ENCODE measurements at places on chromosomes 6 and 20. TPM values are rescaled to one million over a fixed set of nuclear protein-coding genes. Genes with fewer than 3 reads are reported as not detected.
A peak's percentile ranks its signal among the peaks of the same experiment; 100 is the strongest.

Gene SYCP2L
- total RNA-seq = 0.78 TPM

Gene C20orf141
- total RNA-seq = not detected

Gene PDE10A
- 20.4 TPM for total RNA-seq

Gene PACRG
- 3.4 TPM for total RNA-seq

Gene SNAP25
- total RNA-seq = 1.1 TPM

Gene CDH4
- total RNA-seq = 0.29 TPM

Gene DLK2
- total RNA-seq = 1.3 TPM

DNA sequence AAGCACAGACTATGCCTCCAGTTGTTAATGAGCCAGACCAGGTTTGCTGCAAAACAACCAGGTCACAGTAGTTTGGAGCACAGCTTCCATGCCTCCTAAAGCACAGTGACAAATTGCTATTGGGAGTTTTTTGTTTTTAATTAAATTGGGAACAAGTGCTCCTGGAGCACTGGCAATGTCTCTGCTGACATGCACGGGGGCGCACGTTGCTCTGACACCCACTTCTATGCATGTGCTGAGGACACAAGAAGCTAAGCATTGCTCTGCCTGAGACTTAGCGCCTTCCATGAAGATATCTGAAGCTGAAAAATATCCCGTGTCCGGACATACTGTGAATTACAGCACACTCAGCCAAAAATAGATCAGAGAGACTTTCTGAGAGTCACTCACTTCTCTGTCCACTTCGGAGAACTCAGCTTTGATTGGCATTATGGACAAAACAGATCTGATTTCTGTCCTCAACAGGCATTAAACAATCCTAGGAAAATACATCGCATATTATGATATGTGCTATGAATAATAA, 18.6 kb upstream of the GGTLC1 start:
- no peak for DNase-seq

DNA sequence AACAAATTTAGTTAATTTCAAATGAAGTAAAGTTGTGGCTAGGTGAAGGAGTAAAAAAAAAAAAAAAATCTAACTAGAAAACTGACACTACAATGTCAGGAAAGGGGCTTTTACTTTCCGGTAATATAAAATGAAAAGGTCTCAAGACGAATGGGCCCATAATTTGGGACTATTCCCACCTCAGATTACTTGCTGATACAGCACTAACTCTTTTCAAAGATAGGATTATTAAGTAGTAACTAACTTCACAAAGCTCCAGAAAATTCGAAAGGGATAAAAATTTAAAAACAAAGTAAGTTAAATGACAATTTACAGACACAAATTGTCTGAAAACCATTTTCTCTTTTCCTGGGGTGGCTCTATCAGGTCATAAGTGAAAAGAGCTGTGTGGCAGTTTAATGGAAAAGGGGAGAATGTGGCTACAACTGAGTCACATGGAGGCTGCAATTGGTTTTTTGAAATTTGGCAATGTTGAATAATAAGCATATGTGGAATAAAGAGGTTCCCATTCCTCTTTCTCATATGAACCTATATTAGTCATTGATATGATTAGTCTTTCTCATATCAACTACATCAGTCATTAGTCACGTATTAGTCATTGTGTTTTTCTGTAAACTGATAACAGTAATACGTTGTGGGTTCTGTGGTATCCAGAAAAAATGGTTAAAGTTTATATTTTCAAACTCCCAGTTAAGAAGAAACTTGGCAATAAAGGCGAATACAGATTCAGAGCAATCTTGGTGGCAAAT, 78.0 kb downstream of the RWDD2A start:
- DNase-seq = no peak

DNA sequence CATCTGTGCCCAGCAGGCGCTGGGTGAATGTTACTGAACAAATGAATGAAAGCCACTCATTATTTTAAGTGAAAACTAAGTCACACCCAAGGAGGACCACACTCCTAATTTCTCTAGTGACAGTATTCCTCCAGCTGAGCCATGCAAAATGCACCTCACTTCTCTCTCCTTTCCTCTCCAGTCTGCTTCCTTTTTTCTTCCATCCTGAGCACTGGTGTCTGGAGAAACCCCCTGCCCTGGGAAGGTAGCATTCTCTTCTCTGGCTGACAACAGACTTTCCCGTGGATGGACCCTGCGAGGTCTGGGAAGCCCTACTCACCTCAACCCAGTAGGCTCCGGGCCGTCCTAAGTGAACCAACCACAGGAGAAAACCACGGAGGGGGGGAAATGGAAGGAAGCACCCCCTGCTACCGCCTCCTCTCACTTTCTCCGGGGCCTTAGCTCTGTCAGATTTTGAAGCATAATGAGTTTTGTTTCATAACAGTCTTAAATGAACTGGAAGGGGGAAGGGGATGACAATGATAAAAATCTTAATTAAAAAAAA, 22.6 kb downstream of the TRERF1 start:
- DNase-seq = no peak

DNA sequence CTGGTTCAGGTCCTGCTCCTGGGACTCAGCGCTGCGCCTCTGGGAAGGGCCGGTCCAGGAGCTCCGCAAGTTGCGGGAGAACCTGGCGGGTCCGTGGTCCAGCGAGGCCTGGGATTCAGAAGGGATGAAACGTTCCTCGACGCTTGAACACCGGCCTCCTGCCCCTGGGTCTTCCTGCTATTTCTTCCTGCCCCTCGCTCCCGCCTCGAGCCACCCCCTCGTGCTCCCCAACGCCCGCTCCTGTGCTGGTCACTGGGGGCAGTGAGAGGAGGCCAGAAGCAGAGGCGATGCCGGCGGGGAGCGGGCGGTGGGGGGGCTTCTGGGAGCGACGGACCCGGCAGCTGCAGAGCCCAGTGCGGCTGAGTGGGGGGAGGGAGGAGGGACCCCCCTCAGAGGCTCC, 20.8 kb upstream of the KIF25 start:
- no peak for DNase-seq

- DNase-seq = no peak
These were observed 120.3 kb upstream of the RALGAPA2 start for GRCh38 chr20:20832715-20833114.

- DNase-seq = no peak
These were observed 7.0 kb upstream of the OR14J1 start for GRCh38 chr6:29294499-29294914.

GRCh38 chr6:108739496-108740330, 108.5 kb upstream of the ARMC2 start:
- DNase-seq = no peak

- no peak for DNase-seq
These were observed 14.4 kb downstream of the JPH2 start for GRCh38 chr20:44172572-44172950.

GRCh38 chr20:59412875-59413284, 112.5 kb downstream of the EDN3 start:
- peak; percentile 27 for DNase-seq

- DNase-seq = no peak
These were observed 40.2 kb downstream of the CTCFL start for GRCh38 chr20:57484772-57485171.

DNA sequence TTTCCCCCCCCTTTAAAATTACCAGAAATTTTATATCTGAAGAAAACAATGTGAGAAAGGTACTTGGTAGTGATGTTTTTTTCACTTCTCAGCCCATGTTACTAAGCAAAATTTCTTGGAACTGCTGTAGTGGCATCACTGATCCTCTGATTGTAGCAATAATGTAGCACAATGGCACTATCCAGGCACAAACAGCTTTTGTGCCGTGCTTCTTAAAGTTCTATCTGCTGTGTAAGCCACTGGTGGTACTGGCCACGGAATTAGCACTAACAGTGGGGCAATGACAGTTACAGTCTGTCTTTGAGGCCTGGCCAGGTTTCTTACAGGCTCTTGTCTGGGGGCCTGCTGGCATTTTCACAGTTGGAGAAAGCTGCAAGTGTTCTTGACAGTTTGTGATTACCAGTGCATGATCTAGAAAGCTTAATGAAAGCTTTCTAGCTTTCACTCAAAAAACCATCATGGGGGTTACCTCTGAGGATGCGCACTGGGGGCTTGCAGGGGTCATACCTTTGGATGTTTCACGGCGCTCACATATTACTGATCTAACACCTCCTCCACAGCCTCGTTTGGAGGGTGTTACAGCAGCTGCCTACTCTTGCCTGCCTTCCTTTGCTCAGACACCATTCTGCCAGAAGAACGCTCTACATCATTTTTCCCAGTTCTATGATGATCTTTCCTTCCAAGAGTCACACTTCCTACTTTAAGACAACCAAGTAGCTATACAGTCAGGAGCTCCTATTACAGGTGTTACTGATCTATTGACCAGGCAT, 58.4 kb upstream of the ARMH2 start:
- peak; percentile 67 for DNase-seq

DNA sequence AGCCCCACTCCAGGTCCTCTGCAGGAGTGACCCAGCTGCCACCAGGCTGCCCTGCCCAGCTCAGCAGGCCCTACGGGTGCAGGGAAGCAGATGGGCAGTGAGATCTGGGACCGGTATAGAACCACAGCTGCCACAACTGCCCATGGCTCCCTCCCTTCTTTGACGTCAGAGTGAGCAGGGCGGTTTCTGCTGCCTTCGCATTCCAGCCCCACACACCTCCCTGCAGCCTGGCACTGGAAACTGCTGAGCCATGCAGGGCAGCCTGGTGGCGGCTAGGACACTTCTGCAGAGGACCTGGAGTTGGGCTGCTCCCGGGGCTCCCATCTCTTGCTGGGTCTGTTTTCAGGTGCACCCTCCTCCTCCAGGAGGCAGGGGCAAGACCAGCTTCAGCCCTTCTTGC, 101.6 kb upstream of the CD93 start:
- peak; percentile 77 for DNase-seq

DNA sequence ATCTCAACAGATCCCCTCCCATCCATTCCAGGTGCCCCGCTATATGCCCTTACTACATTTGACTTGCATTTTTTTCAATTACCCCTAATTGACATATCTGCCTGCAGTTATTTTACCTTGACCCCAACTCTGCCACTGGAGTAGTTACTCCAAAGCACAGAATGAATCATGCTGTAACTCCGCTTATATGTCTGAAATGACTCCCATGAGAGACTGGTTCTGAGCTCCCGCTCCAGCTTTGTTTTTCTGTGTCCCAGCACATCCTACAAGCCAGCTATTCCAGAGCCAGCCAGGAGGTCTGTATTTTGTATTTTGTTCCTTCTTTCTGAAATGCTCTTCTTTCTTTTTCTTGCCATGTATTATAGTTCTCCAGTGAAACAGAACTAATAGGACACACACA, 10.9 kb upstream of the NOX3 start:
- no peak for DNase-seq

- DNase-seq = no peak
These were observed 87.4 kb upstream of the JAG1 start for GRCh38 chr20:10761232-10761631.

GRCh38 chr20:61960836-61961235, 104.8 kb downstream of the TAF4 start:
- no peak for DNase-seq

DNA sequence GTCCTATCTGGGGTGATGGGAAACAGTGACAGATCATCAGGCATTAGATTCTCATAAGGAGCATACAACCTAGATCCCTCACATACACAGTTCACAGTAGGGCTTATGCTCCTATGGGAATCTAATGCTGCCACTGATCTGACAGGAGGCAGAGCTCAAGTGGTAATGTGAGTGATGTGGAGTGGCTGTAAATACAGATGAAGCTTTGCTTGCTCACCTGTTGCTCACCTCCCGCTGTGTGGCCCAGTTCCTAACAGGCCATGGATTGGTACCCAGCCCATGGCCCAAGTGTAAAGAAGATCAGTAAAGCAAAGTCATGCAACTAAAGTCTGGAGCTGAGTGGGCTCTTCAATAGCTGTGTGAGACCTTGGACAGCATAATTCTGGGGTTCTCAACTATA, 65.9 kb downstream of the PKIB start:
- no peak for DNase-seq

All from thyroid gland (tissue), 4 donors.